Cardiac ventricle fibroblast (primary cell): ENCODE measurements at places on chromosomes 1 and 21. TPM values are rescaled to one million over a fixed set of nuclear protein-coding genes. Genes with fewer than 3 reads are reported as not detected.

IL20 gene
- total RNA-seq: not detected in 2 replicates

PLPPR5 gene
- not detected in 2 replicates for total RNA-seq

CFAP126 gene
- not detected in 2 replicates for total RNA-seq

MYBPH gene
- 1.0 and 1.3 TPM in 2 replicates for total RNA-seq

ATG4C gene
- 4.7 and 11.5 TPM in 2 replicates for total RNA-seq
